ENCODE measurements at places on chromosomes 13 and 19.

DNA sequence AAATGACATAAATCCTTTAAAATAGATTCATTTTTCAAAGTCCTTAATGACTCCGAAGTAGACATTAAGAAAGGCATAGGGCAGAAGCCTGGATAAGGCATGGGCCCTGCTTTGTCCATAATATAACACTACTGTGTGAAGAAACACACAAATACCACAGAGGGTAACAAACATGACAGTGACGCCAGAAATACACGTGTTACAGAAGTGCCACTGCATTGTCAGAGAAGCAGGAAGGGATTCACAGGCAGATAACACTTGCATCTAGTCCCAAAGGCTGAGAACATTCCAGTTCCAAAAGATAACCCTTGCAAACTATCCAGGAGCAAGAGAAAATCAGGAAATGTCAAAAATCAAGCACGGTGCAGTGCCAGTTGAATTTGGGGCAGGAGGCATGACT is 633.2 kb downstream of the LIG4 start:
- no peak for DNase-seq

- DNase-seq, result no peak
Observed at GRCh38 chr19:45079911-45080370, 881 bp downstream of the GEMIN7 start.

GRCh38 chr19:13507053-13507611 is 853 bp upstream of the CACNA1A start:
- no peak for DNase-seq

GRCh38 chr13:50901701-50902100 is 7.9 kb upstream of the RNASEH2B start:
- DNase-seq, result no peak

DNA sequence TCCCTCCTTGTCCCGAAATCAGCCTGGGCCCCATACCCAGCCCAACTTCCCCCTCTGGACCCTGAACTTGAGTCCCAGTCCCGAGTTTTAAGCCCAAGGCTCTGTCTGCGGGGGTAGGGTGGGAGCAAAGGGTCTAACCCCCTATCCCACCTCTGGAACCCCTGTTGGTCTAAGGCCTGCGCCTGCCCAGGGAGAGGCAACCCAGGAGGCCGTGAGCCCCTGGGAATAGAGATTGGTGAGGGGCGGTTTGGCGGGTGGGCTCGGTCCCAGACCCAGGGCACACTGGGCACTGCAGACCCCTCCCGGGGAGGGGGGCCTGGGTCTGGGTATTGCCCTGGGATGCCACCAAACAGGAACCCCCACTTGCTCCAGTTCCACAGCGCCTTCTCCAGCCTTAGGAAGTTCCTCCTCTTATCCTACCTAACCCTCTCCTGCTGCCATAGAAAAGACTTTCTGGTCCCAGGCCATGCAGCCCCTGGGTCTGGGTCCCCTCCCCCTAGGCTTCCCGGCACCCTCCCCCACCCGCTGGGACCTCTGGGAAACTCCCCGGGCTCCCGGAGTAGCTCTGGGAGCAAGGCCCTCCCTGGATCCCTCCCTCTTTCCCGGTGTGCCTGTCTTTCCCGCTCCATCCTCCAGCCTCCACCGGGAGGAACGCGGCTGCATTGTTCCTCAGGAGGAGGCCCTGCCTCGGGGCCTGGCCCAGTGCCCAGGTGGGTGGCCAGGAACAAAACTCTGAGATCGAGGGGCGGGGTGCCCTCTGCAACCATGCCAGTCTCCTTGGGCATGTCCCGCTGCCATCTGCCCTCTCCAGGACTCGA is 33.6 kb upstream of the NANOS3 start:
- DNase-seq, result no peak

All from GM20000 (cell line).